ENCODE measurements at places on chromosomes 7 and 10.

DNA sequence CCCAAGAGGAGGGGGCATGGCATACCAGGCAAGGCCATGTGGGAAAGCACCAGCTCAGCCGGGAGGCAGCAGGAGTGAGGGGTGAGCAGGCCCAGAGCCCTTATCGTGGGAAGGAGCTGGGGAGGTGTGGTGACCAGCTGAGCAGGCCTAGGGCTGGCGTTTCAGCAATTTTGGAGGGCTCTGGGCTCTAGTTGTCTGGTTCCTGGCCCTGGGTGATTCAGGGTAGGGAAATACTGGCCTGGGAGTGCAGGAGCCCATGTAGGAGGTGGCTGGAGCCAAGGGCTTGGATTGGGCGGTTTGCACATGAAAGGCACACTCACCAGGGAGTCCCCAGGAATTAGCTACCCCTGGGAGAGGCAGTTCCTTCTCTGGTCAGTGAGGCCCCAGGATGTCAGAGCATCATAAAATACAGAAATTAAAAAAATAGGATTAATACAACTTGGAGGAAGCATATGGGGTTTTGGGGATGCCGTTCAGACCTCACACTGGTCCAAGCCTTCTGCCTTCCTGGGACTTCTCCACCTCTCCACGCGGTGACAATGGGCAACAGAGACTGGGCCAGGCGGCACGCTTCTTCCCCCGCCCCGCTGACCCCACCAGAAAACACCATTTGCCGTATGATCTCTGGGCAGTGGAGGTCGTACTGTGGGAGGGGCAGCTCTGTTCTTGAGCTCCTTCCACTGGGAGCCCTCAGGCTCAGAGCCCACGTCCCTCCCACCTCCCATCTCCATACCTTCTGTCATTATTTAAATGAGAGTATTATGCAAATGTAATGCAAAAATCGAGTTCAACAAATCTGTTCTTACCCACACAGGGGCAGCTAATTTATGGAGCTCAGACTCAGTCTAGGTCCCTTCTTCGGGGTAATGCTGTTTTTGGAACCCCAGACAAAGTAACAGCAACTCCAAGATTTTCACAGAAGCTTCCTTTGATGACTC lies 133.0 kb upstream of the FAM20C start:
- no peak for DNase-seq

GRCh38 chr7:4960363-4960762 lies 1.4 kb upstream of the MMD2 start:
- no peak for DNase-seq

GRCh38 chr7:102450242-102450641 lies 14.4 kb downstream of the ALKBH4 start:
- no peak for DNase-seq

GRCh38 chr10:62021978-62022802 lies 120.7 kb downstream of the ARID5B start:
- no peak for DNase-seq

GRCh38 chr7:79050603-79051002 lies 402.9 kb downstream of the MAGI2 start:
- DNase-seq: no peak

DNA sequence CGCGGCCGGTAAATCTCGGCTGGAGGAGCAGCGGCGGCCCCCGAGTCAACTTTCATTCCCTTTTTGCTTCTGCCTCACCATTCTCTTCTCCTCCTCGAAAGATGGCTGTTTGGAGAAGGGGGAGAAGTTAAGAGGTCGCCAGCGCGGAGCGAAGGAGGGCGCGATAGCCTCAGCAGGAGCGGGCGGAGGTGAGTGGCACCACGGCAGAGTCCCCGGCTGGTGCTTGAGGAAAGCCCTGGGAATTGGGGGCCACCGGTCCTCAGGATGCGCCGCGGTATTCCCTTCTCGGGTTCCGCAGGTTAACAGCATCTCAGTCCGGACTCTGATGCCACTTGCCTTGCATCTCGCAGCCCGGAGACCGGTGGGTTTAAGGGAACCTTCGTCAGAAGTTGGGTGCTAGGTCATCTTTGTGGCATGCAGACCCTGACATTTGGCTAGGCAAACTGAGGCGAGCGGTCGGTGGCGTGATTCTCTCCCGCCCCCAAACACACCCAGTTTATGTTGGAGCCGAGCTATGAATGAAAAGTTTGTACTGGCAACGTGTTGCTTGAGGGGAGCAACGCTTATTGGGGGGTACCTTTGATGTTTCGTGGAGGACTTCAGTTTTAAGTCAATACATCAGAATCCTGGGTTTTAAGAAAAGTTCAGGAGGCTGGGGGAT lies 59.5 kb upstream of the PRPS1L1 start:
- no peak for DNase-seq

DNA sequence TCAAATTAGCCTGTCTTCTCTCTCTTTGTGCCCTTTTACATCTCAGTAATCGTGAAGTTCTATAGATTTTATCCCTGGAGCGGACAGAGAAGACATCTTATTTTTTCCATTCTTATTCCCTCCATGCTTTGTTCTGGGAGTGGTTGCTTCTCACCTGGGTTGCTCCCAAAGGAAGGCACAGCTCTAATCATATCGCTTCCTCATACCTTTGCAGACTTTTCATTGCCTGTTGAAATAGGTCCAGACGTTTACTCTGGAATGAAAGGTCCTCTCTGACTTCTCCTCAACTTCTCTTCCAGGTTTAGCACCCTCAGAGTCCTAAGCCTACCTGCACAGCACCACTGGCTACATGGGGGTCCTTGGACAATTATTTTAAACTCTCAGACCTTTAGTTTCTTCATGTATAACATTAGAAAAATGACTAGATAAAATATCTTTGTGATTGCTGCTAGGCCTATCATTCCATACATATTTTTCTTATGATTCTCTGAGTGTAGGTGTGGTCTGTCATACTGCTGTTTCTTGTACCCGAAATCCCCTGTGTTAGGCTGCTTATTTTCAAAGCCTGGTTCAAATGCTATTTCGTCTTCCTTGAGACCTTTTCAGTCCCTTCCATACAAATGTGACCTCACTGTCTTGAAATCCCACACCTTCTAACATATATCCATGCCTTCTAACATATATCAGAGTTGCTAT lies 418.1 kb downstream of the GFRA1 start:
- no peak for DNase-seq

DNA sequence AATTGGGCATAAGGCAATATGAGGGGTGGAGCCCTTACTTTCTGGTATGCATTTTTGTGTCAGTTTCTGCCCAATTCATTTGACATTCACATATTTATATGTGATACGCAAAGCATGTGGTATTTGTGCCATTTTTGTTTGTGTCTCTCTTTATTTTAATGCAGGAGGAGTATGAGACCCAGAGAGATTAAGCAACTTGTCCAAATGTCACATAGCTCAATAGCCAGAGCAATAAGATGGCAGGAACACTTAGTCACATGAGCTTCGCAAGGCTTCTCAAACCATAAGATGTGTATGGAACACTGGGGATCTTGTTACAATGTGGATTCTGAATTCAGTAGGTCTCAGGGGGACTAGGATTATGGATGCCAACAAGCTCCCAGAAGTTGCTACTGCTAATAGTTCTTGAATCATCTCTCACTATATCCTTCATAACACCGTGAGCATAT lies 19.2 kb downstream of the MRLN start:
- no peak for DNase-seq

- no peak for DNase-seq
These were observed 45.8 kb downstream of the ZNF800 start for GRCh38 chr7:127346575-127347256.

All from SW 1271 (cell line).